ENCODE measurements at places on chromosomes 6 and 20.

DNA sequence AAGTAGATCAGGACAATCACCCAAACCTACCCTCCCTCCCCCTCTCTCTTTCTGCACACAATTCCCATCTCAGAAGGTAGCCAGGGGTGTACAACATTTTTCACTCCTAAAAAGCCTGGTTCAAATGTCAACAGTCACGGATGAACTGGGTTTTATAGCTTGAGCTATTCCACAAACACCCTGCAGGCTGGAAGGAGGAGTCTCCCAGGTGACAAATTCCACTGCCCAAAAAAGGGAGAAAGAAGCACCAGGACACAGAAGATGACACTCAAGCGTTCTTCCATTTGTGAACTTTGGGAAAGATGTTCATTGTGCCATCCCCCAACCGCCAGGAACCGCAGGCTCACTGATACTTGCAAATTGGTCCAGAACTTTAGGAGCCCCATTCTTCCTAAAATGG is 111.5 kb upstream of the NFATC2 start:
- no peak for DNase-seq

GRCh38 chr6:37492991-37493660 is 6.6 kb downstream of the CCDC167 start:
- no peak for DNase-seq

- DNase-seq = no peak
These were observed 738.2 kb downstream of the COL12A1 start for GRCh38 chr6:74467533-74468215.

DNA sequence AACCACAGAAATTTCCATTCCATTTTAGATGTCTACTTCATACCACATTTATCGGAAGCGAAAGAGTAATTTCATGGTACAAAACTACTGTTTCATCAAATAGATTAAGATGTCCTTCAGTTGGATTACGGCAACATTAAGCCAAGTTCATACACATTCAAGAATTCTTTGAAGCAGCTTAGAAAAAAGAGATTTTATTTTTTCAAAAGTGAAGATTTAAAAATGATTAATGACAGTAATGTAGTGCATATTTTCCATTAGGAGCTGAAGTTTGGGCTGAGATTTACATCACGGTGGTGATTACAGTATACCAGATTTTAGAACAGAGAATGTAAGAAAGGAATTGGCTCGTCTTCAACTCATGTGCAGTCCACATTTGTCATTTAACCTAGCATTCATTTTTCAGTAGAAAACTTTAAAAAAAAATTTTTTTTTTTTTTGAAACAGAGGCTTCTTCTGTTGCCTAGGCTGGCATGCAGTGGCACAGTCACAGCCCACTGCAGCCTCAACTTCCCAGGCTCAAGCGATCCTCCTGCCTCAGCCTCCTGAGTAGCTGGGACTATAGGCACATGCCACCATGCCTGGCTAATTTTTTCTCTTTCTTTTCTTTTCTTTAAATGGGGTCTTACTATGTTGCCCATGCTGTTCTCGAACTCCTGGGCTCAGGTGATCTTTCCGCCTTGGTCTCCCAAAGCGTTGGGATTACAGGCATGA is 1.9 kb downstream of the SYNJ2 start:
- no peak for DNase-seq
